ENCODE measurements at places on chromosomes 6 and 20.

GRCh38 chr20:63363981-63364561 lies 2.9 kb upstream of the CHRNA4 start:
- DNase-seq: no peak

DNA sequence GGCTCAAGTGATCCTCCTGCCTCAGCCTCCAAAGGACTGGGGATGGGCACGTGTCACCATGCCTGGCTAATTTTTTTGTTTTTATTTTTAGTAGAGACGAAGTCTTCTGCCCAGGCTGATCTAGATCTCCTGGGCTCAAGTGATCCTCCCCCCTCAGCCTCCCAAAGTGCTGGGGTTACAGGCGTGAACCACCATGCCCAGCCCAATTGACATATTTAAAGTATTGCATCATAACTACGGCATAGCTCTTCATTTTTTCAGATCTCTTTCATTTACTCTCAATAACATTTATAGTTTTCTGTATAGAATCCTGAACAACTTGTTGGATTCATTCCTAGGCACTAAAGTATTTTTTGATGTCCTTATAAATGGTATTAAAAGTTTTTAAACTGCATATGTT lies 13.0 kb downstream of the SERPINB1 start:
- no peak for DNase-seq

- DNase-seq: no peak
Measured at GRCh38 chr20:32934580-32934979, 69.7 kb downstream of the SUN5 start.

GRCh38 chr6:138063726-138064125 lies 43.5 kb downstream of the PERP start:
- DNase-seq: no peak

DNA sequence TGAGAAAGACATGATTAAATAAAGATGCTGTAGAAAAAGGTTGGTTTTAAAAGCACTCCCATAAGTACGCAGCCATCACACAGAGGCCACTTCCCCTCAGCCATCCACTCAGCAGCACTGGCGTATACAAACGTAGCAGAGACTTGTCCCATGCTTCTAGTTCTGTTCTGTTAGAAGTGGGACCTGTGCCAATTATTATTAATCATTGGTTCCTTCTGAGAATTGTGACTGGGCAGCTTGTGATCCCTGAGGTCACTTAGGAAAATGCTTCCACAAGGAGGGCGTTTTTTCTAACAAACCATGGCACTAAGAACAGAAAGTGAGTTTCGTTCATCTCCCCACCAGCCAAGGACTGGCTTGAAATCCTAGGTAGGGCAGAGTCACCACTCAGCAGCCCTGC lies 53.9 kb downstream of the FAM120B start:
- no peak for DNase-seq

DNA sequence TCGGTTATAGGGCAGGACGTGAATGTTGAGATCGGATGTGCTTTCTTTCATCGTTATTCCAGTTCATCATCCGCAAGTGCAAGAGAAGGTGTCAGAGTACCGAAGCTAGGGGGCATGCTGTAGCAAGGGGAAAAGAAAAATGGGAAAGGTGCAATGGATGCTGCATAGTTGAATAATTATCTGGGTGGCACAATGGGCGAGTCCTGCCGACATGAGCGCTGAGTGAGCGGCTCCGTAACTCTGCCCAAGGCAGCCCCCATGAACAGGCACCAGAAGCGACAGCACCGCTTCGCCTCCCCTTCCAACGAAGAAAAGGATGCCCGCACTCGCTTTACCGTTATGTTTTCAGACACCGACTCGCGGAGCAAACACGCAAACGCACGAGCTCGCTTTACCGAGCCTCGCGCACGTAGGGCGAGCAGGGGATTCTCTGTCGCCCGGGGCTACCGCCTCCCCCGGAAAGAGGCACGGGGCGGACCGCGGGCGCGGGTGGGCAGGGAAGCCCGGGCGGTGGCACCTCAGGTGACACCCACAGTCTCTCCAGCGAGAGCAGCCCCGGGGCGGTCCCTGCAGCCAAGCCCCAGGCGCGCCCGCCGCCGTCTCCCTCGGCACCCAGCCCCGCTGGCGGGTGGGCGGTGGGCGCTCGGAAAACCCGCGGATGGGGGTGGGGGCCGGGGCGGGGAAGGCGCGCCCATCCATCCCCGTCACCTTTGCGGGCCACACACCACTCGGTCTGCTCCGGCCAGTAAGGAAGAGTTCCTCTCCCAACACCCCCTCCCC lies 654 bp downstream of the WASF1 start:
- peak; percentile 20 for DNase-seq

GRCh38 chr6:96410467-96410866 lies 111.1 kb upstream of the UFL1 start:
- no peak for DNase-seq

GRCh38 chr6:165686596-165687365 lies 23.7 kb upstream of the PDE10A start:
- DNase-seq: no peak

DNA sequence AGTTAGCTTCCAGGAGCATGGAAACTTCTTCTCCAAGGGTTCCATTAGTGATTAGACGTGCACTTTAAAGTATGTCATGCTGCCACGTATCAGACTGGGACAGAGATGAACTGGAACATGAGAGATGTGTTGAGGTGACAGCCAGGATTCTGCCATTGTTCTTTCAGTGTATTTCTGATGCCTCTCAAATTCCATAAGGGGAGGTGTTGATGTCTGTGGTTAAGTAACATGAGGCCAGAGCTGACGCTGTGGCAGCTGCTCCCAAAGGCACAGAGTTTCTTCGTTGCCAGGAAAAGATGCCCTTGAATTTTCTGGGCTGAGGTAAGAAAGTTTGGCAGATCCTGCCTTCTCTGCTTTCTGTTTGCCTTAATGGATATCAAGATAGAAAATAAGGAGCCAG lies 63.5 kb downstream of the TRMT6 start:
- no peak for DNase-seq

GRCh38 chr6:43767553-43768505 lies 2.2 kb upstream of the VEGFA start:
- DNase-seq: no peak

GRCh38 chr6:110325197-110325596 lies 33.0 kb downstream of the METTL24 start:
- DNase-seq: no peak

DNA sequence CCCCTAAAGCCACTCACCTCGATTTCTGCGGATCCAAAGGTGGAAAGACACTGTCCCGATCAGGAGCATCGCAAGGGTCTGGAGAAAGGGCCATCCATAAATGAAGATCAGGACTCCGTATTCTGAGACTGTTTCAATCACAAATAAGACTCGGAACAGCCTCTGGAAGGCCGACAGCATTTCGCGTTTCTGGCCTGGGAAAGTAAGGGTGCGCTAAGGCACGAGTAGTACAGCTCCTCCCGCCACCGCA lies 44.6 kb downstream of the DPPA5 start:
- no peak for DNase-seq

GRCh38 chr20:17339000-17339399 lies 112.2 kb downstream of the PCSK2 start:
- no peak for DNase-seq
